ENCODE measurements at places on chromosomes 1 and 21. TPM values are rescaled to one million over a fixed set of nuclear protein-coding genes. Genes with fewer than 3 reads are reported as not detected.
A peak's percentile ranks its signal among the peaks of the same experiment; 100 is the strongest.

DNA sequence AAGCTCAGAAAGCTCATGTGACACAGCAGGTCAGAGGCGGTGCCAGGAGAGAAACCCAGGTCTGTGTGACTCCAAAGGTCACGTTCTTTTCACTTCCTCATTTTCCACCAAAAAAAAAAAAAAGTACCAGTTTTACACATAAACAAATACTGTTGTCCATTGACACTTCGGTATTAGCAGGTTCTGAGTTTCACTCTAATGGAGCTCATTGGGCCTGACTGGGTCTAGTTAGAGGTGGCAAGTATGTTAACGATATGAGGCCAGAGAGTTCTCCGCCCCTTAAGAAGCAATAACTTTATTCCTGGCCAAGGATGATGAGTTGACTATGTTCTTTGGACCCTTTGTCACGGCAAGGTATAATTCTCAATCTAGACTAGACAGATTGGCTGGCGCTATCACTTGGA, 30.0 kb upstream of the SDE2 start:
- no peak for ATAC-seq

- ATAC-seq: no peak
These were observed 717 bp downstream of the CRYZL1 start for GRCh38 chr21:33640697-33641351.

DNA sequence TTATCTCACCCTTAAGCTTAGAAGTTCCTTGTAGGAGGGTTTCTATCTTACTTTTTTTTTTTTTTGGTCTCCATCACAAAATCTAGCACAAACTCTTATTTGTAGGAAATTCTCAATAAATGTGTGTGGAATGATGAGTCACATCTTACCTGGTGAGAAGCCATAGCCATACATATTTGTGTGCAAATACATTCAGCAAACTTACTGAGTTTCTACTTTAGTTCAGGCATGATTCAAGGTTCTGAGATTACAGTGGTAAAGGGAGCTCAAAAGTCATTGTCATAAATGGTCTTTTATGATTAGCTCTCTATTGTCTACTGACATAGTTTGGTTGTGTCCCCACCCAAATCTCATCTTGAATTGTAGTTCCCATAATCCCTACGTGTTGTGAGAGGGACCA, 193.1 kb upstream of the UBE2U start:
- no peak for ATAC-seq

GRCh38 chr1:174974711-174975119, 25.0 kb upstream of the CACYBP start:
- ATAC-seq: no peak

- no peak for ATAC-seq
These were observed 199.4 kb upstream of the HMCN1 start for GRCh38 chr1:185534801-185535200.

GRCh38 chr21:43295066-43295958, 126.5 kb downstream of the CRYAA start:
- ATAC-seq: no peak

- no peak for ATAC-seq
These were observed 43.7 kb upstream of the EPS8L3 start for GRCh38 chr1:109807402-109807801.

DNA sequence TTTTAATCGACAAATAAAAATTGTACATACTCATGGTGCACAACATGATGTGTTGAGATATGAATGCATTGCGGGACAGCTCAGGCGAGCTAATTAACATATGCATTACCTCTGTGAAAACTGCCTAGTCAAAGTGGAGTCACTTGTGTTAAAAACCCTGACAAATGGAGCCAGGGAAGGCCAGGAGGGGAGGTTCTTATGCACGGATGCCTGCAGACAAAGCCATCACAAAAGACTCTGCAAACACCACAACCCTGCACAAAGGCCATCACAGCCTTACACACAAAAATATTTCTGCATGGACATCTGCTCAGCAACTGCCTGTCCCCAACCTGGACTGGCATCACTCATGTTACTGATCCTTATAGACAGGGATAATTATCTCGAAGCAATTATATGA, 204.4 kb upstream of the AJAP1 start:
- no peak for ATAC-seq

DNA sequence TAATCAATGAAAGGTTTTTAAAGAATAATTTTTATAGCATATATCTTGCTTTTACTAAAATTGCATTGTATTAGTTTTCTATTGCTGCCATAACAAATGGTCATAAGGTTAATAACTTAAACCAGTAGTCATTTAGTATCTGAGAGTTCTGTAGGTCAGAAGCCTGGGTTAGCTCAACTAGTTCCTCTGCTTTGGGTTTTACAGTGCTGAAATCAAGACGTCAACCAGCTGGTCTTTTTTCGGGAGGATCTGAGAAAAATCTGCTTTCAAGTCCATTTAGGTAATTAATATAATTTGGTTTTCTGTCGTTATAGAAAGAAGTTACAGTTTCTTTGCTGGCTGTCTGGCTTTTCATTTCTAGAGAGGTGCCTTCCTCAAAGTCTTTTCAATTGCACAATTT, 577.7 kb downstream of the MRPL39 start:
- no peak for ATAC-seq

DNA sequence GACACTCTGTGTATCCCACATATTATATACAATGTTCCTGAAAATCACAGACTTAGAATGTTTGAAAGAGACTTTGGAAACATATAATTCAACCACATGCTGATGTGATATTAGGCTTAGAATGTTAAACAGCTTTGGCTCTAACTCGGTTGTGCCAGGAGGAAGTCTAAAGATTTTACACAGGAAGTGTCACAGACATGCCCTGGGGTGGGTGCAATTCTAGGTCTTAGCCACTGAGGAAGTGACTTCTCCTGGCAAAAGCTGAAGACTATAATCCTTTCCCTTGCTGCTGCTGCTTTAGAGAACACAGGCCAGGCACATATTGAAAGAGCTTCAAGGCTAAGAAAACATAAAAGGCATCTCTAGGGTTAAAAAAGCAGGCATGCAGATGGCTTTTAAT, 51.0 kb downstream of the RPL5 start:
- no peak for ATAC-seq

GRCh38 chr21:36465478-36465877, 14.4 kb downstream of the CLDN14 start:
- no peak for ATAC-seq

- ATAC-seq: peak; percentile 63
These were observed 92.3 kb upstream of the NBPF6 start for GRCh38 chr1:108357802-108358201.

DNA sequence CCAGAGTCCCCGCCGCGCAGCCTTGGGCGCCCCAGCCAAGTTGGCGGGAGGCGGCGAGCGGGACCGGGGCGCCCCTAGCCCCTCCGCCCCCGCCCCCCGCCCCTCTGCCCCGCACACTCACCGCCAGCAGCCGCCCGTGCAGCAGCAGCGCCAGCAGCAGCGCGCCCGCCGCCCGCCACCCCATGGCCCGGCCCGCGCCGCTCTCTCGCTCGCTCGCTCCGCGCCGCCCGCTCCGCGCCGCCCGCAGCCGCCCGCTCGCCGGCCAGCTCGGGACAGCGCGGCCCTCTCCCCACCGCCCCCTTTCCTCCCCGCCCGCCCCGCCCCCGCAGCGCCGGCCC, at the start of gene HSPG2:
HSPG2 (minus strand) TSS at position 277 of the 338 bp plus-strand sequence; CDS start at position 184, 93 bp downstream.
- ATAC-seq: no peak

DNA sequence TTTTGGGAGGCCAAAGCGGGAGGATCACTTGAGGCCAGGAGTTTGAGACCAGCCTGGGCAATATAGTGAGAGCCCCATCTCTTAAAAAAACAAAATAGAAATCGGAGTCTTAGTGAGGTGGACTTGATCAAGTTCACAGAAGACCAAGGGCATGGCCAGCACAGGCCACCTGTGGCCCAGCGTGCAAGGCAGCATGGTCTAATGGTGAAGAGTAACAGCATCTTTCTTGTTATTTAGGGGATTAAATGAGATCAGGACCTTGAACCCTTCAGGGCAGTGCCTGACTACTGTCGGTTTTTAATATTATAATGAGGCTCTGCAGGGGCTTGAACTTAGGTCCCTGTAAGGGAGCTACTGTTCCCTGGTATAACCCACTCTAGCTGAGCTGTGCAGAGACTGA, 38.5 kb downstream of the EIF2D start:
- no peak for ATAC-seq

Gene UQCRHL
- 1.6 TPM for total RNA-seq

Gene C4BPA
- 0.24 TPM for total RNA-seq

Gene MGST3
- total RNA-seq: 58.9 TPM
